ENCODE measurements at places on chromosomes 4 and X.
A peak's percentile ranks its signal among the peaks of the same experiment; 100 is the strongest.

DNA sequence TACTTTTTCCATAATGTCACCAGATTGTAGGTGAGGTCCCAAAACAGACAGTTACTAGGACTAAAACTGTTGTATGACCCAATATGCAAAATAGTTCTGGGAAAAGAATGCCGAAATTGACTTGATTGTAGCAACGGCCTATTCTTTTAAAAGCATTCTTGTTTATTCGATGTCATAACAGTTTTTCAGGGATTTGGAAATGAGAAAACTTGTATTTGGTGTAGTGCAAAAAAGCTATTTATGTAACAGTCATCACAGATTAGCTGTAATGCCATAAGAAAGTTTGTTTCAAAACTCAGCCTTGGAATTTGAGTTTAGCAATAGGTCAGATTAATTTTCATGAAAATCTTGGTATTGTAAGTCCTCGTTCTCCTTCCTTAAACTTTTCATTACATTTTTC lies 69.2 kb upstream of the DIAPH2 start:
- DNase-seq: no peak

DNA sequence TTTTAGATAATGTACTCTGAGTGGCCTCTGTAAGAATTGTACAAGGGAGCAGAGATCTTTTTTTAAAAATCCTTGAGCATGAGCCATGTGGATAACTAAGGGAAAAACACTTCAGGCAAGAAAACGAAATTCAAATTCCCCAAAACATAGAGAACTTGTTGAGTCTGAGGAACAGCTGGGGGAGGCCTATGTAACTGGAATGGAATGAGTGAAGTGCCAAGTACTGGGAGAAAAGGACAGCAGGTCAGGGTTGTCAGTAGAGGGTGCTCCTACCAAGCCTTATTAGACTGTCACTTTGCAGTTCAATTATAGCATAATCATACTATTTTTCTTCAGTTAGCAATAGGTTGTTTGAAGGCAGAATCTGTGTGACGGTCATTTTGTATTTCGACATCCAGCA lies 135.1 kb downstream of the ARHGAP6 start:
- DNase-seq: no peak

DNA sequence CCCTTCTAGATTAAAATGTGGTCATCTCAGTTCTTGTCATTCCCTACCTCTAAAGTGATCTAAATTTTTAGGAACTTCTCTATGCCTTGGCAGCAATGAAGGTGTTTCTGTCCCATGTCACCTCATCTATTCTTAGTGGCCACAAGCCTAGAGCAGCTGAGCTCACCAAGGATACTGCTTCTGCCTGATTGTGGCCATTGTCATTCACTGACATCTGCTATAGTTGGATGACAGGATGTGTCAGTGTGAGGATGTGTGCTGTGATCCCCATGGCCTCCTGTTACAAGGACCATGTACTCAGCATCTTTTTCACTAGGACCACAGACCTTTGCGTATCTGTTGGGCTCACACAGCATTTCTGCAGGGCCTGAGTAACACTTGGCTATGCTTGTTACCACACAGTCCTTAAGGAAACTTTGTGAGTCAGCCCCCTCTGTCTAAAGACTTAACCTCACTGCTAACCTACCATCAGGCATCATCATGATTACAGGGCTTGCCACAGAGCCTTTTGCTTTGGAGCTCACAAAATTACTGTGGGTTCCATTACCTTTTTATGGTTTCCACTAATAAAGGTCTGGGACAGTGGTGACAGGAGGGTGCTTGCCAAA lies 421.0 kb downstream of the ADAM29 start:
- DNase-seq: no peak

DNA sequence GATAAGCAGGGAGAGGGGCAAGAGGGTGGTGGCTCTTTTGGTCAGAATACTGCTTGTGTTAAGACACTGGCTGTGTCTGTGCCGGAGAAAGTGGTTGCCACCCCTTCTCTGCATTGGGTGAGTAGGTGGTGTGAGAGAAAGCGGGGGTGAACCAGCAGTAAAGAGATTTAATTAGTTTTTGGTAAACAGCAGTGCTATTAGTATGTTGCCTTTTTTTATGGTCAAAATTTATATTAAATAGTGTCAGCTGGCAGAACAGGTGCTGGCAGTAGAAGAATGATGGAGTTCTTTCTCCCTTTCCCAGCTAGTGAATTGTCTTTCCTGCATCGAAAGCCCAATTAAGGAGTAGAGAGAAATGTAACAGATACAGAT lies 181.6 kb downstream of the LARP7 start:
- DNase-seq: no peak

GRCh38 chr4:10454726-10455125 lies 2.5 kb downstream of the ZNF518B start:
- DNase-seq: no peak

DNA sequence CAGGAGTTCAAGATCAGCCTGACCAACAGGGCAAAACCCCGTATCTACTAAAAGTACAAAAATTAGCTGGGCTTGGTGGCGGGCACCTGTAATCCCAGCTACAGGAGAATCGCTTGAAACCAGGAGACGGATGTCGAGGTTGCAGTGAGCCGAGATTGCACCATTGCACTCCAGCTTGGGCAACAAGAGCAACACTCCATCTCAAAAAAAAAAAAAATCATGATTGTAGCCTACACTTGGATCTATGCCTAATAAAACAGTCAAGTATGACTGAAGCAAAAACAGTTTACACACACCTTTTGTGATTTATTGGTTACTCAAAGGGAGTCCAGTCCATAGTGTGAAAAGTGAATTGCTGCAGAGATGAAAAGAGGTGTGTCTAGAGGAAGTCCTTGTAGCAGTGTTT lies 34.7 kb upstream of the TASL start:
- DNase-seq: no peak

DNA sequence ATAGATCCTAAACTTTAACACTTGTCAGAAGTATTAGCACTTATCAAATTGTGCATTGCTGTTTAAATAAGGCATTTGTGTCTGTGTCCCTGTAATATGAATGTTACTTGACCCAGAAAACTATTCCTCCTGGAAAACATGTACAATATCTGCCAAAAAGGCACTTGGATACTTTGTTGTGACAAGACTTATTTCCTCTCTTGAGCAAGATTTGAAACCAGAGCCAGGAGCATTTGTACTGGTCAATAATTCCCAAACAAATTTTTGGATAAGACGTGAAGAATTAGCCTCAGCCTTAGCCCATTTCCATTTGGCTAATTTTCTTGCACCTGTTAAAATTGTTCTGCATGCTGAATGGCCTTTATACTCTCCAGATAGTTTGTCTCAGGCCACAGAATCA lies 176.3 kb upstream of the GK2 start:
- no peak for DNase-seq

GRCh38 chr4:7777871-7778509 lies 161.7 kb downstream of the AFAP1 start:
- DNase-seq: no peak

- DNase-seq: no peak
Observed at GRCh38 chrX:67587946-67588624, 44.3 kb downstream of the AR start.

DNA sequence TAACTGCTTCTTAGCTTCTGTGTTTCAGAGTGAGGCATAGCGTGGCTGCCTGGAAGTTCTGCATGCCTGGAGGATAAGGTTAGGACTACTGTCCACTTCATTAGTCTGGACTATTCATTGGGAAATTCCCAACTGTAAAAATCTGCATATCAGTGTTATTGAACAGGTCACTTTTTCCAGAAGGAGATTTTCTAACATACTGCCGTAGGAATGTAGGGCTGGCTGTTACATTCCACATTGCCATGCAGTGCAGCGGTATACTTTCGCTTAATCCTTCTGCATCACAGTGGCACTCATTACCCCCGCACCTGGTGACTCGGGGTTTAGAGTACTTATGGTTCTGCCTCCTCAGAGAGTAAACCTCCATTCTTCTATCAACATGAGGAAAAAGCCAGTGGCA lies 104.6 kb downstream of the NPFFR2 start:
- no peak for DNase-seq

DNA sequence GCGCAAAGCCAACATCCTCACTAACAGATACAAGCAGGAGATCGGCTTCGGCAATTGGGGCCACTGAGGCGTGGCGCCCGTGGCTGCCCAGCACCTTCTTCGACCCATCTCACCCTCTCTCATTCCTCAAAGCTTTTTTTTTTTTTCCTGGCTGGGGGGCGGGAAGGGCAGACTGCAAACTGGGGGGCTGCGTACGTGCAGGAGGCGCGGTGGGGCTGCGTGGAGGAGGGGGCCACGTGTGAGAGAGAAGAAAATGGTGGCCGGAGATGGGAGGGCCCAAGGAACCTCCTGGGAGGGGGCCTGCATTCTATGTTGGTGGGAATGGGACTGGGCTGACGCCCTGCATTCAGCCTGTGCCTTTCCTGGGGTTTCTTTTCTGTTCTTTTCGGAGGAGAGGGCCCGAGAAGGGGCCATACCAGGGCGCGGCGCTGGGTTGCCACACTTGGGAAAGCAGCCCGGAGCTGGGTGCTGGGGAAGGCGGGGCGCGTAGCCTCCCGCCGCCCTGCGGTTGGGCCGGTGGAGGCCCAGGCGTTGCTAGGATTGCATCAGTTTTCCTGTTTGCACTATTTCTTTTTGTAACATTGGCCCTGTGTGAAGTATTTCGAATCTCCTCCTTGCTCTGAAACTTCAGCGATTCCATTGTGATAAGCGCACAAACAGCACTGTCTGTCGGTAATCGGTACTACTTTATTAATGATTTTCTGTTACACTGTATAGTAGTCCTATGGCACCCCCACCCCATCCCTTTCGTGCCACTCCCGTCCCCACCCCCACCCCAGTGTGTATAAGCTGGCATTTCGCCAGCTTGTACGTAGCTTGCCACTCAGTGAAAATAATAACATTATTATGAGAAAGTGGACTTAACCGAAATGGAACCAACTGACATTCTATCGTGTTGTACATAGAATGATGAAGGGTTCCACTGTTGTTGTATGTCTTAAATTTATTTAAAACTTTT lies 4.5 kb downstream of the MID1IP1 start:
- peak; percentile 48 for DNase-seq

DNA sequence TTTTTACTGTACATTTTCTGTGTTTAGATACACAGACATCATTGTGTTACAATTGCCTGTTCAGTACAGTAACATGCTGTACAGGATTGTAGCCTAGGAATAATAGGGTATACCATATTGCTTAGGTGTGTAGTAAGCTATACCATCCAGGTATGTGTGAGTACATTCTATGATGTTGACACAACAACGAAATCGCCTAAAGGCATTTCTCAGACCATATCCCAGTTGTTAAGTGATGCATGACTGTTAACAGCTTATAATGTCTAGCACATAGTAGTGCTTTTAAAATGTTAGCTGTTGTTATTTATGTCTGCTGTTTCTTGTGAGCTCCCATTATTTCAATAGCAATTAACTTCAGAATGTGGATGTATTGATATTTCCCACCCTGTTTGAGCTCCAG lies 4.5 kb downstream of the PRRG1 start:
- DNase-seq: no peak

DNA sequence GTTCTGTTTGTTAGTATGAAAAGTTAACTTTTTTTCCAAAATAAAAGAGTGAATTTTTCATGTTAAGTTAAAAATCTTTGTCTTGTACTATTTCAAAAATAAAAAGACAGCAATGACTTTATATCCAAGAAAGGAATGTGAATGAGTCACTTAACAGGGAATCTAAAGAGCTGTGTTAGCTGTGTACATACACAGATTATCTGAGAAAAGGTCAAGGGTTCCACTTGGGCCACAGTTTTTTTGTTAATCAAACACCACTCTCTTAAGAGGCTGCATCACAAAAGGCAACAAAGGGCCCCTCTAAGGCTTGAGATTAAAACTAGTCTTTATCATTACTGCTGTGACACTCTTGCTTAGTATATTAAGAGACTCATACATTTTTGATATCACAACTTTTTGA lies 82.1 kb downstream of the FIP1L1 start:
- DNase-seq: no peak

- DNase-seq: no peak
Observed at GRCh38 chrX:101195442-101196173, 24.0 kb upstream of the DRP2 start.

DNA sequence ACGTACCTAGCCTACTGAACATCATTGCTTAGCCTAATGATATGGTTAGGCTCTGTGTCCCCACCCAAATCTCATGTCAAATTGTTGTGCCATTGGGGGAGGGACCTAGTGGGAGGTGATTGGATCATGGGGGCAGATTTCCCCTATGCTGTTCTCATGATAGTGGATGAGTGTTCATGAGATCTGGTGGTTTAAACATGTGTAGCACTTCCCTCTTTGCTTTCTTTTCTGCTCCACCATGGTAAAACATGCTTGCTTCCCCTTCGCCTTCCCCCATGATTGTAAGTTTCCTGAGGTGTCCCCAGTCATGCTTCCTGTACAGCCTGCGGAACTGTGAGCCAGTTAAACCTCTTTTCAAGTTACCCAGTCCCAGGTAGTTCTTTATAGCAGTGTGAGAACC lies 102.6 kb downstream of the RAPGEF2 start:
- no peak for DNase-seq

DNA sequence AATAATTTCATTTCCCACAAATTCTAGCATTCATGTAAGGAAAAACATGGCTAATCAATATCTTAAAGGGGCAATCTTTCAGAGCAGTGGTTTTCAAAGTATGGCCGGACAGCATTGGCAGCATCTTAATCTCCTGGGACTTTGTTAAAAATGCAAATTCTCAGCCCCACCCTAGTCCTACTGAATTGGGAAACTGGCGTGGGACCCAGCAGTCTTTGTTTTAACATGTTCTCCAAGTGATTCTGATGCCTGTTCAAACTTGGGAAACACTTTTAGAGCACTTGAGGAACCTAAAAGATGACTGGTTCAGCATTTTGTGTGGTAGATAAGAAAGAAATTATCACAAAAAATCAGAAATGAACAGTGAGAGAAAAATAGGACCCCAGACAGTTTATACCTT lies 65.7 kb downstream of the ZFX start:
- DNase-seq: no peak

GRCh38 chr4:89773805-89774204 lies 63.2 kb downstream of the SNCA start:
- DNase-seq: no peak

GRCh38 chr4:10023050-10023419 lies 1.7 kb upstream of the SLC2A9 start:
- DNase-seq: no peak

DNA sequence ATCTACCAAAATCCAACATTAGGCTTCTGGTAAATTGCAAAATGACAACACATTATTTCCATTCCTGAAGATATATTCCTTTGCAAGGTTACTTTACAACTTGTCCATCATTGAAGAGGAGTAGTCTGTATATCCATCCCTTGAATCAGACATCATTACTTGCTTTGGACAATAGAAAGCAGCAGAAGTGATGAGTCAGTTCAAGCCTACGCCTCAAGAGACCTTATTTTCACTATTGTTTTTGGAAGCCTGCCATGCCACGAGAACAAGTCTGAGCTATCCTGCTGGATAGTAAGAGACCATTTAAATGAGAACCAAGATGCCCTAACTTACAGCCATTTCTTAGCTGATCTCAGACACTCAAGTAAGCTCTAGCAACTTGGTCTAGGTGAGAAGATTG lies 246.0 kb upstream of the HHIP start:
- DNase-seq: no peak
